Stimulated activated CD8-positive, alpha-beta memory T cell treated with anti-CD3 and anti-CD28 coated beads, Interleukin-7, amount 100 ng/mL, for 1 hour (primary cell): ENCODE measurements at places on chromosomes 2 and 18.
A peak's percentile ranks its signal among the peaks of the same experiment; 100 is the strongest.

DNA sequence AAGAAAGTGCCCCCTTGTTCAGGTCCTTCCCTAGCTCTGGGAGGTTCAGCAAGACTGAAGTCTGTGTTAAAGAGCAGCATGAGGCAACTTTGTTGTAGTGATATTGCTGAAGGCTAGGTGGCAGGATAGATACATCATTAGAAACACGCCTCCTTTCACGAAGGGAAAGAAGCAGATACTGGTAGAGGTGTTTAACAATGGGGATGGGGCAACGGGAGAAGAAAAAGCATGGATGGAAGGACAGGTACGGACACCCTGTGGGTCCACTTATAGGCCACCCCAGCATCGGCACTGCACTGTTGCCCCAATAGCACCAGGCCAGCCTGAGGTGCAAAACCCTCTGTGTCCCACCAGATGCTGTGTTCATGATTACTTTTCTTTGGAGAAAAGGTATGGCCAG lies 3.5 kb upstream of the IGFBP5 start:
- no peak for DNase-seq

DNA sequence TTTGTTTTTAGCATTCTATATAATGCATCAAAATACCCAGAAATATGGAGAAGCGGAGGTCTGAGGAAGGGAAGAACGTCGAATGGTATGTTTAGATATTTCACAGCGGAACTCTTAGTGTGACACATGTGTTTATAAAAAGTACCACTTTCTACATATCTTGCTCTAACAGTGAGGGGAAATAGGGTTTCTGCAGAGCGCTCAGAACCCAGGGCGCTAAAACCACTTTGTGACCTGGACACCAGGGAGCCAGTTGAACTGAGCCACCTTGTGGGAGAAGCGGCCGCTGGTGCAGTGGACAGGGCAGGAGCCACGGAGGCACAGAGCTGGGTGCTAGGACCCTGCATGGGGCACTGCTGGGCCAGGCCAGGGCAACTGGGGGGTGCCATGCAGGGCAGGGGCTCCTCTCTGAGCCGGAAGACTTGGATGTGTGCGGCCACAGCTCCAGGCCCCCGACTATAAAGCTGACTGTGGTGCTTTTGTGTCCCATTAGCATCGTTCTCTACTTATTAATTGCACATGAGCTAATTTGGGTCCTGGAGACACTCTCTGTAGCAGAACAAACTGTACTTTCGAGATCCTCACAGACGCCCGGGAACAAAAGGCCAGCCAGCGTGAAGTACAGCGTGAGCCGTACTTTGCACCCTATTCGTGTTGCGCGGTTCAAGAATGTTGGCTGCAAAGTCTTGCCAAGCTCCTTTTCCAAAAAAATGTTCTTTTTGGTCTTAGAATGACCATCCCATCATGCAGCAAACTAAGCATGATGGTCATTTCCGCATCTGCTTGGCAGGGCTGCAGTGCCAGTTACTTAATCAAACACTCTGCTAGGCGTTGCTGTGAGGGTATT lies 151.9 kb upstream of the ALKAL2 start:
- DNase-seq: no peak

- DNase-seq: peak; percentile 73
Measured at GRCh38 chr18:2654928-2655177, 673 bp upstream of the SMCHD1 start.

- DNase-seq: no peak
Measured at GRCh38 chr2:50722776-50723175, 309.2 kb downstream of the NRXN1 start.

DNA sequence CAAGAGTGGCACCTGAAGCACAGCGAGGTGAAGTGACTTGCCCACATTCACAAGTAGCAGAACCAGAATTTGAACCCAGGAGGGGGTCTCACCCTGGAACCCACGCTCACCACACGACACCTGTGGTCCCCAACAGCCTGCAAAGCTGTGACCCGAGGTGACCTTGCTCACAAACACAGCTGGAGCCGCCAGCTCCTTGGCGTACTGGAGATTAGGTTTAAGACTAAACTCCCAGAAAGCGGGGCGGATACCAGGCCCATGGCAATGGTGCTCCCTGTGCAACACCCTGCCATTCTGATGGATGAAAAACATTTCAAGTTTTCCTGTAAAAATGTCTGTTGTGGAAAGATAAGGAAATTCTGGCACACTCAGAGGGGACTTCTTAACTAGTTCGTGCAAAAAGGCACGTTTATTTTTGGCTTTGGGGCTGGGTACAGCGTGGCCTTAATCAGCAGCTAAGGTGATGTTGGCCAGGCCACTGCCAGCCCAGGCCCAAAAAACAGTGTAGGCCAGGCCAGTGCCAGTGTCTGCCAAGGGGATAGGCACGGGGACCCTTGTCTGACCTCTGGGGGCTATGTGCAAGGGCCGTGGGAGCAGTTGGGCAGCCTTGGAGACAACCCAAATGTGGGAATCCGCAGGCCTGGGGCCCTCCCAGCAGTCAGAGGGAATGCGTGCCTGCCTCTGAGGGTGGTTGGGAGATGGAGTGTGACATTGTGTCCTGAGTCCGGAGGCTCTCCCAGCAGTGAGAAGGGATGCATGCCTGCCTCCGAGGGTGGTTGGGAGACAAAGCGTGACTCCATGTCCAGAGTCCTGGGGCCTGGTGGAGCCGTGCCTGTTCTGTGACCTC lies 185.0 kb upstream of the HS6ST1 start:
- DNase-seq: no peak

GRCh38 chr18:25923193-25923592 lies 167.2 kb downstream of the SS18 start:
- DNase-seq: no peak

DNA sequence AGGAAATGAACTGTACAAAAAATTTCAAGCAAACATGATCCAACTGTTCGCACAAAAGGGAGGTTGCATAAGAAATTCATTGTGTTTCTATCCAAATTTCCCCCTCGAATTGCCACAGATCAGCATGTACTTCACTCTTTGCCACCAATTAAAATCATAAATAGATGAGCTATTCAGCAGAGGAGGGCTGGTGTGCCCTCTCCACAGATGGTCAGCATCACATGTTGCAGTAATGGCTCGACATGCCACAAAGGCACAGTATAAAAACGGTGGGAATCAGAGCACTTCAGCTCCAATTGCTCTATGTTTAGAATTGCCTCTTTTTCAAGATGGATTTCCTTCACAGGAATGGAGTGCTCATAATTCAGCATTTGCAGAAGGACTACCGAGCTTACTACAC lies at the start of gene G6PC2:
Gene G6PC2, plus strand, starts transcription at position 289 of the 400 bp plus-strand sequence. Its CDS starts 41 bp downstream, at position 330.
- no peak for DNase-seq

- DNase-seq: no peak
Measured at GRCh38 chr2:169819106-169819505, 5.6 kb downstream of the METTL5 start.

GRCh38 chr2:74149570-74150319 lies 2.0 kb upstream of the BOLA3 start:
- DNase-seq: no peak

- no peak for DNase-seq
Measured at GRCh38 chr2:36277146-36277808, 78.3 kb upstream of the CRIM1 start.

DNA sequence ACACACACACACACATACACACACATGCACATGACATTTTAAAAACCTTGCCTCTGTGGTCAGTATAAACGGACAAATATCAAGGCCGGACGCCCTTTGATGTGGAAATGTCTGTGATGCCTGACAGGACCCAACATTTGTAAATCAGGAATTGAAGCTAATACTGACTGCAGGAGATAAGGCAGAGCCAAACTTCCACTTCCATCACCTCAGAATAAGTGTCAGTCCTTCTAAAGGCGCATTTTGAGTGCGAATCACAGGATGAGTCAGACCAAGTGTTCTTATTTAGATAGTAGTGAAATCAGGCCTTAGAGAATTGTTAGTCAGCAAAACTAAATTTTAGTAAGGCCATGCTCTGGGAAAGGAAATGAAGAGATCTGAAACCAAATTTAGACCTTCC lies 211.7 kb upstream of the LRATD1 start:
- no peak for DNase-seq

GRCh38 chr2:190844700-190845401 lies 35.8 kb upstream of the GLS start:
- DNase-seq: no peak

DNA sequence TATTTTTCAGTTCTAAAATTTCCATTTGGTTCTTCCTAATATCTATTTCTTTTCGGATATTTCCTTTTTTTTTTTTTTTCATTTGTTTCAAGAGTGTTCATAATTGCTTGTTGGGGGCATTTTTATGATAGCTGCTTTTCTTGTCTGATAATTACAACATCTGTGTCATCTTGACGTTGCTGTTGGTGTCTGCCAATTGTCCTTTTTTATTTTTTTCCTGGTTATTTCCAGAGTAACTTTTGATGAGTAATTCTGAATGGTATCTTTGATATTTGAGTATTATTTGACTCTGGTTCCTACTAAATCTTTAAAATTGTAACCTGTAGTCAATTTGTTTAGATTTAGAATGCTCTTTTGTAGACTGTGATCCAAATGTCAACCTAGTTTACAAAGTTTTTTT lies 51.3 kb upstream of the CHRNA1 start:
- no peak for DNase-seq

GRCh38 chr2:96934831-96935540 lies 51.4 kb downstream of the FAM178B start:
- no peak for DNase-seq

- DNase-seq: no peak
Measured at GRCh38 chr18:66328296-66328878, 275.5 kb downstream of the CDH19 start.

- DNase-seq: no peak
Measured at GRCh38 chr2:55338268-55338667, 69.2 kb upstream of the MTIF2 start.

- DNase-seq: no peak
Measured at GRCh38 chr2:235538981-235539380, 45.1 kb downstream of the AGAP1 start.

DNA sequence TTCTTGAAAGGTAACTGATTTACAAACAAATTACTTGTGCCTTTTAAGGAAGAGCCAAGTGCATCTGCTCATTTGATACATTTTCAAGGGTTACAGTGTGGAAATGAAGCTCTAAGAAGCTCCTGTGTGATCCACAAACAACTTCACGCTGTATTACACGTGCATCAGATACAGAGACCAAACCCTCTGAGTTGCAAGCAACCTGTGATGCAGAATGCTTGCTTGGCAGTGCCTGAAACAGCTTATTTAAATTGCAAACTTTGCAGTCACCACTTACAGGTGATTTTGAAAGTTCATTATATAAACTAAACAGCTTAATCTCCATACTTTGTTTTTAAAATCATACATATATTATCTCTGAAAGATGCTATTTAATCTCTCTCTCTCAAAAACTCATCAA lies 50.1 kb downstream of the ZEB2 start:
- DNase-seq: no peak

DNA sequence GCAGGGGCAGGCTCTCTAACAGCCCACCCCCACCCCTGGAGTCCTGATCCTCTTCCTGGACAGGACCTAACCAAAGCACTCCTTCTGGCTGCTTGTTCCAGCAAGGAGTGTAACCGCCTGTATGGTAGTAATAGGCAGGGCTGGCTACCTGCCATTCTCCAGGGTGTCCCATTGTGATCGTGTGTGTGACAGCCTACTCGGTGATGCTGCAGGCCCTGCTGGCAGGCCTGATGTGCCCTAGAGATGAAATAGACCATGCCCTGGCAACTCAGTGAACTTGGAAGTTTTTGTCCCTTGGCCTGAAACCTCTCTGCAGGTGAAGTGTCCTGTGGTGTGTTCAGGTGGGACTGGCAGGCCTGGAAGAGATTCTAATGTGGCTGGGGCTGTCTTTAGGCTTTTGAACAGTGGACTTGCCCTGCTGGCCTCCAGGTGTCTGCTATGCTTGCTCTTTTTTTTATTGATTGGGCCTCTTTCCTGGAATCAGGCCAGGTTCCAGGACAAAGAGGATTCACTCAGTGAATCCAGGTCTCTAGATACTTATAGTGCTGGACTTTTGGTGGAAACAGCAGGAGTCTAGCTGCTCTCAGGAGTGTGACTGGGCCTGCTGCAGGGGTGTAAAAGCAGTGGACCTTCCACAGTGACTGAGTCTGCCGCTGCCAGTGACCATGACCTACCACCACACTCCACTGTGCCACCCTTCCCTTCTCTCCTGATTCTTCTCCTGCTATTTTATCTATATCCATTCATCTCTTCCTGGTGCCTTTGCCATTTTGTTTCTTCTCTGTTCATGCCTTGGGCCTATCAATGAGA lies 132.1 kb downstream of the CTIF start:
- no peak for DNase-seq

GRCh38 chr2:22196806-22197205 lies 1073.0 kb downstream of the TDRD15 start:
- no peak for DNase-seq

DNA sequence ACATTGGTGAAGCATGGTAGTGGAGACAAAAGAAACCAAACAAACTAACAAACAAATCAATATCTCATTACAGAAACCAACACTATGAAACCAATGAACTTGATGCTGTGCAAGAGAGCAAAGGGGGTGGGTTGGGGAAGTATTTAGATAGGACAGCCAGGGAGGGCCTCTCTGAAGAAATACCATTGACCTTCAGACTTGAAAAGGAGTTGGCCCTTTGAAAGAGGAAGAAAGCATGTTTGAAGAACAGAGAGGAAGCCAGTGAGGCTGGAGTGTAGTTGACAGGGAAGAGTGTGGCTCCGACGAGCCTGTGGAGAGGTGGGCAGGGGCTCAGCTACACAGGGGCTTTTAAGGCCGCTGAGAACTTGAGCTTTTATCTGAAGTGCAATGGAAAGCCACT lies 151.0 kb upstream of the GATA6 start:
- DNase-seq: no peak

GRCh38 chr18:31610286-31611205 lies 18.9 kb downstream of the TTR start:
- no peak for DNase-seq

DNA sequence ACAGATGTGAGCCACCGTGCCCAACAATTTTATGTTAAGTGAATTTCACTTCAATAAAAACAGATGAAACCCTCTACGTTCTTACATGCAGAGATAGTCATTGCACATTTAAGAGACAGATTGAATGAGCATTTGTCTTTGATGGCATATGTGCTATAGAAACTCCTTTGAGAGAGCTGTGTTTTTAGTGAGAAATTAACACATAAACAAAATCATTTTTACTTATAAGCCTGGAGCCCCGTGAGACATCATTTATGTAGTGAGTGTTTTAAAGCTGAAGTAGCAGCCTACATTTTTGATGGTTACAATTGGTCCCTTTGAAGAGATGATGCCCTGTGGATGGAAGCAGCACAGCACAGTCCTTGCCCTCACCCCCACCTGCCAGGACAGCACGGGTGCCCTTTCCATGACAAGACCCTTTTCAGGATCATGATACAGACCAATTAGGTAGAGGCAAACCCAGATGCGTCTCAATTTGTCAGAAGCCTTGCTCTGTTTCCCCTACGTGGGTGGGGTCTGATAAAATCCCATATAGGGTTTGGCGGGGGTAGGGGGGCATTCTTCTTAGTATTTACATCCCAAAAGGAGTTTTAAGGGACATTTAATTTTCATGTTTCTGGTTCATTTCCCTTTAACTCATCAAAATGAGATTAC lies 237.1 kb downstream of the BCL2 start:
- DNase-seq: no peak

DNA sequence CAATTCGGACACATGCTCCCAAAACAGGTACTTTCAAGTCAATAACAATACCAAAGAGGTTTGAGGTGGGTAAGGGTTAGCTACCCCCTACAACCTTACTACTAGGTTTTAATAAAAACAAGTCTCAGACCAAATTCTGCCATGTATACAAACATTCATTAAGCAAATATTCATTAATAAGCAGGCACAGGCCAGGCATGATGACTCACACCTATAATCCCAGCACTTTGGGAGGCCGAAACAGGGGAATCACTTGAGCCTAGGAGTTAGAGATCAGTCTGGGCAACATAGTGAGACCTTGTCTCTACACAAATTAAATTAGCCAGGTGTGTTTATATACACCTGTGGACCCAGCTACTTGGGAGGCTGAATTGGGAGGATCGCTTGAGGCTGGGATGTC lies 11.7 kb upstream of the ELAC1 start:
- no peak for DNase-seq
